ENCODE measurements at places on chromosomes 4 and X.

DNA sequence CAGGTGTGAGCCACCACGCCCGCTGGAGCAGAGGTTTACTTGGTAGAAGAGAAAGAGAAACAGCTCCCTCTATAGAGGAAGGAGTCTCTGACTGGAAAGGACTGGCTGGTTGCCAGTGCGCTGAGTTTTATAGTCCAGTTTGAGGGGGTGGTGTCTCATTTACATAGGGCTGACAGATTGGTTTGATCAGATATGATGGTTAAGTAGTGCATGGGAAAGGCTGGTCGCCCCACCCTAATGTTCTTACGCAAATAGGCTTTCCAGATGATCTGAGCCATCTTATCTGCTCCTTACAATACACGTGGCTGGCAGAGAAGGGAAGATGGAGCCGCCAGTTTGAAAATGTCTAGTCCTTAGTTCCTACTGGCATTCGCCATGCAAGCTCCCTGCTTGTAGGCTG, 439.5 kb downstream of the NAF1 start:
- DNase-seq = no peak

DNA sequence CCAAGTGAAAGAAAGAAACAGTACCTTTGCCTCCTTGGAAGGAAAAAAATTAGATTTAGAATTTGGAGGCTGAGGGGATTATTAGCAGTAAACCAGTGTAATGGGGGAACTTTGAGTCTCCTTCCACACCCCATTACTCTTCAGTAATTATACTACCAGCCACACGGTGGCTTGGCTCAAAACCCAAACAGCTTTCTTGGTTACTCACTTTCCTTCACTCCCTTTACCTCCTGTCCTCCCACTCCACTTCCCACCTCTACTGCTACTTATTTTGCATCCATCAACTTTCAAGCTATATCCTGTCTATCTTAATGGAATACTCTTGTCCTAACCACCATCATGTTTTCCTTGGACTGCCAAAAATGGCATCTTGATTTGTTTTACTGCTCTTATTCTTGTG, 310.6 kb upstream of the AADAT start:
- DNase-seq = no peak

DNA sequence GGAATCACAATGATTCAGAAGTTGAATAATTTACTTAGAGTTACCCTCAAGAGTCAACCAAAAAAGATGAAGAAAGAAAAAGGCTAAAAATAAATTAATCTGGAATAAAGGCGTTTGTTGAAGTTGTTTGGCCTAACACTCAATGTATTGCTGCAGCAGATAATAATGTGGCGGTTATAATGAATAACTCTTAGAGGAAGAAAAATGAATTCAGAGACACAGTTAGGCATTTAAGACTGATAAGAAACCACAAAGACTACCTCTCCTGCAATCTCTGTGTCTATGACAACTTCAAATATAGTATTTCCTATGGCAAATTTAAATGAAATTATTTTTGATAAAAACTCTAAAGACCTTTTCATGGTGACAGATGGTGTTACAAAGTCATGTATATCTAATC, 1369.1 kb upstream of the AGA start:
- DNase-seq = no peak

DNA sequence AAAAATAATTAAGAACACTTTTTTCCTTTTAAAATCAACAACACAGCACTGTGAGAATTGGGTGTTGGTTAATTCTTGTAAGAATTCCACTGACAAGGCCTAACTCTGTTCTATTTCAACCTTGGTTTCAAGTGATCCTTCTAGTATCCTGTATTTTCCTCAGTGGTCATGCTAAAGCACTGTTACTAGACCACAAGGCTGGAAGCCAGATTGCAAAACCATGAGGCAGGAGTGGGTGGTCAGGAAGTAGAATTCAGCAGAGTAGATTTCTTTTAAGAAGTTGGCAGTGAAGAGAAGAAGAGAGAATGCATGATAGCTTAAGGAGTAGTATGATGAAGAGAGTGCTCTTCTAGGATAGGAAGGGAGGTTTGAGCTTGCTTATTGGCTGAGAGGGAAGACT, 71.6 kb upstream of the LEF1 start:
- DNase-seq = no peak

- DNase-seq = no peak
Observed at GRCh38 chr4:79046016-79046592, 106.9 kb upstream of the PAQR3 start.

- DNase-seq = no peak
Observed at GRCh38 chr4:165199286-165199685, 8.1 kb upstream of the KLHL2 start.

- DNase-seq = no peak
Observed at GRCh38 chr4:48905363-48906015, 1.1 kb downstream of the OCIAD2 start.

GRCh38 chr4:85498068-85498733, 23.3 kb downstream of the ARHGAP24 start:
- no peak for DNase-seq

DNA sequence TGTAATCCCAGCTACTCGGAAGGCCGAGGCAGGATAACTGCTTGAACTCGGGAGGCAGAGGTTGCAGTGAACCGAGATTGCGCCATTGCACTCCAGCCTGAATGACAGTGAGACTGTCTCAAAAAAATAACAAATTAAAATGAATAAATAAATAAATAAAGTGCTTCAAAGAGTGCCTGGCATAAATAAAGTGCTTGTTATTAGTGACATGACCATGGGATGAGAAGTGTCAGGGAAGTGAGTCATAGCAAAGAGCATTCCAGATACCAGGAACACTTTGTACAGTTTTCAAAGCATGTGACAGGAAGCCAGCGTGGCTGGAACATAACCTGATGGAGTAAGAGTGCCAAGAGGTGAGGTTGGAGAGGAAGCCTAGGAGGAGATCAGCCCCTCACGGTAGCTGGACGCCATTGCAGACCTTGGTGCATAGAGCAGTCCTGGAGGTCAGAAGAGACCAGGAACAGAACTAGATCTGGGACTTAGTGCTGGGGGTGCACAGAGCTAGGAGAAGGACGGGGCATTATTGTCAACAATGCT, 6.0 kb upstream of the WDR13 start:
- DNase-seq = no peak

DNA sequence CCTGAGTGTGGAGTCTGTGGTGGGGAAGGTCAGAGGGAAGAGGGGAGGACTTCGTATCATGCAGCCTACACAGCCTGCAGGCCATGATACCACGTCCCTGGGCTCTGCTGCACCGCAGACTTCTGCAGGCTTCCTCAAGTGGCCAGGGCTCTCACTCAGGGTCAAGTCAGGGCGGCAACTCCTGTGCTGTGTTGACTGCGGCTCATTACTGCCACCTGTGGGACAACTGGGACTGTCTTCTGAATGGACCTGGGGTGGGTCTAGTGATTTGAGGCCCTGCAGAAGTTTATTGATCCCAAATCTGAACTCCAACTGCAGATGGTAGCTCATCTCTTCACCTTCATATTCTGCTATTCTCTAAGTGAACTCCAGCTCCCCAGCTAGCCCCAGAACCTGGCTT, 167.1 kb downstream of the NSUN7 start:
- peak; percentile 33 for DNase-seq

- no peak for DNase-seq
Observed at GRCh38 chr4:137597752-137598430, 65.6 kb upstream of the PCDH18 start.

GRCh38 chrX:148811236-148811635, 310.8 kb downstream of the AFF2 start:
- no peak for DNase-seq

GRCh38 chr4:70994387-70995099, 1.1 kb downstream of the DCK start:
- no peak for DNase-seq

- no peak for DNase-seq
Observed at GRCh38 chr4:13236485-13236884, 247.7 kb downstream of the RAB28 start.

DNA sequence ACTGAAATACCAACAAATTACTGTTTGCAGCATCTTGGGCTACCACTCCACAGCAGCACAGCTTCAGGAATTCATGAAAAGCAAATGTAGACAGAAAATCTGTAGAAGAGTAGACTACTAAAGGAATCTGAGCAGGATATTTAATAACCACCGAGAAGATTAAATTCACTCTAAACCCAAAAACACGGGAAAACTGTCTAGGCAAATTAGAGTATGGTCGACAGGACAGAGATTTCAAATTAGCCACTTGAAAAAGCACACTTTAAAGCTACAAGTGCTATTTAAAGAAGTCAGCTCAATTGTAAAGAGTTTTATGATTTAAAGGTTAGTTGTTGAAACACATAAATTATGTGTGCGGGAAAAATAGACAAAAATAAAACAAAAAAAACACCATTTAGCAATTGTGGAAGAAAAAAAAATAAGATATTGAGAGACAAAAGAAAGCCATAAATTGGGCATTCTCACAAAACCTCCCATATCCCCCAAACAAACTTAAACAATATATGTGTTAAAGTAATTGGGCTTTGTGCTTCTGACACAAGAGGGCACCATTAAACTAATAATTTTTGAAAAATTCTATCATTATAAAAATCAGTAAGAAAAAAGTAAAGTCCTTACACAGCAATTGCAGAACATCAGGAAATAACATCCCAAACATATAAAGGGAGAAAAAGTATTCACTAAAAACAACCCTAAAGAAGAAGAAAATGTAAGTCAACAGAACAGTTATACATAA, 880.8 kb downstream of the TECRL start:
- DNase-seq = no peak

DNA sequence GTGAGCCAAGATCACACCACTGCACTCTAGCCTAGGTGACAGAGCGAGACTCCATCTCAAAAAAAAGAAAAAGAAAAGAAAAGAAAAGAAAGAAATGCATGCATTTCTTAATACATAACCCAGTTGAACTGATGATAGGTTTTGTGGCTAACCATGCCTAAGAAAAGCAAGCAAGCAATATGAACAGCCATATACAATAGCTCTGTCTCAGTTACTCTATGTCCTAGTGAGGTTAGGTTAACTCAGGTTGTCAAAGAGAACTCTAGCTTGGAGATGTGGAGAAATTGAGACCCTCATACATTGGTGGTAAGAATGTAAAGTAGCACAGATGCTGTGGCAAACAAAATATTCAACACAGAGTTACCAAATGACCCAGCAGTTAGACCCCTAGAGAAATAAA, 167.0 kb upstream of the RASGEF1B start:
- DNase-seq = no peak

- DNase-seq = no peak
Observed at GRCh38 chr4:25424539-25425228, 47.6 kb downstream of the ANAPC4 start.

DNA sequence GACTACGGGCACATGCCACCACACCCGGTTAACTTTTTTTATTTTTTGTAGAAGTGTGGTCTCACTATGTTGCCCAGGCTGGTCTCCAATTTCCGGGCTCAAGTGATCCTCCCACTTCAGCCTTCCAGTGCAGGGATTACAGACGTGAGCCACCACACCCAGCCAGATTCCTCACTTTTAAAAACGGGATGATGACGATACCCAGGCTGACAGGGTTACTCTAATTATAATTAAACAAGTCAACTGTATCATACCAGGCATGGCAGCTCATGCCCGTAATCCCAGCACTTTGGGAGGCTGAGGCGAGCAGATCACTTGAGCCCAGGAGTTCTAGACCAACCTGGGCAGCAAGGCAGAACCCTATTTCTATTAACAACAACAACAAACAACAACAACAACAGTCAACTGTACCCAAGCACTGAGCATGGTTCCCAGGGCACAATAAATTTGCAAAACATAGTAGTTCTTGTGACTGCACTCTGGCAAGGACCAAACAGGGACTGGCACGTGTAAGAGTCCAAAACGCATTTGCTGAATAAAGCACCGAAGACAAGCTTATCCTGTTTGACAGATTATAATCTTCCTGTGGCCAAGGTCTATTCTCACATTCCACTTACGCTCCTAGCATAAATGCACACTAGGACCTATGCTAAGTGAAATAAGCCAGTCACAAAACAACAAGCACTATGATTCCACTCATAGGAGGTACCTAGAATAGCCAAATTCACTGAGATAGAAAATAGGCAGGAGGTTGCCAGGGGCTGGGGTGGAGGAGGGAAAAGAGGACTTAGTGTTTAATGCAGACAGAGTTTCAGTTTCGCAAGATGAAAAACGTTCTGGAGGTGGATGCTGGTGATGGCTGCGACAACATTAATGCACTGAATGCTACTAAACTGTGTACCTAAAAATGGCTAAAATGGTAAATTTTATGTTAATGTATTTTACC, 77.5 kb downstream of the IRF2 start:
- DNase-seq = peak; percentile 28

DNA sequence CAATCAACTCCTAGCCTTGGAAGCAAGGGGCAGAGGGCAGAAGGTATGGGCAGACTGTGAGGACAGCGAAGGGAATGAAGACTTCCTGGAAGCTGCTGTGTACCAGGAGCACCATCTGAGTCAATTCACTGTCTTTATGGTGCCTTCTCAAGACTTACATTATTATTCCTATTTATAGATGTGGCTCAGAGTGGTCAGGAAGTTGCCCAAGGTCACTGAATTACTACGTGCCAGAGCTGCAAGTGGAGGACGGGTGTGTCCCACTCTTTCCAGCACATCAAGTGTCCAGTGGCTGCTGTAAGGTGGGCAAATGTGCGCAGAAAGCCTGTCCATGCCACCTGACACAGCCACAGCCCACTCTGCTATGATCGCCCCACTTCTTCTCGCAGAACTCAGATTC, 32.0 kb downstream of the SMPX start:
- no peak for DNase-seq

DNA sequence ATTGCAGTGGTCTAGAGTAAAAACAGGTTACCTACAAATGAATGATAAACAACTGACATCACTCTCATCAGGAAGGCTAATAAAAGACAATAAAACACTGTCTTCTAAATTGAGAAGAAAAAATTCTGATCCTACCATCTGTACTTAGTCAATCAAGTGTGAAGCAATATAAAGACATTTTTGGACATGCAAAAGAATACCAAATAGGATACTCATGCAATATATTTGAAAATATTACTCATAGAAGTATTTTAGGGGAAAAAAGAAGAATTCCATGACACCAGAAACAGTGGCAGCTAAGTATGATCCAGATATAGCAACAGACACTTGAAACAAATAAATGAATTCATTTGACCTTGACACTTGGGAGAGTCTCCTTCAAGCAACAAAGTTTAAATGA, 63.8 kb upstream of the FAM120C start:
- no peak for DNase-seq

DNA sequence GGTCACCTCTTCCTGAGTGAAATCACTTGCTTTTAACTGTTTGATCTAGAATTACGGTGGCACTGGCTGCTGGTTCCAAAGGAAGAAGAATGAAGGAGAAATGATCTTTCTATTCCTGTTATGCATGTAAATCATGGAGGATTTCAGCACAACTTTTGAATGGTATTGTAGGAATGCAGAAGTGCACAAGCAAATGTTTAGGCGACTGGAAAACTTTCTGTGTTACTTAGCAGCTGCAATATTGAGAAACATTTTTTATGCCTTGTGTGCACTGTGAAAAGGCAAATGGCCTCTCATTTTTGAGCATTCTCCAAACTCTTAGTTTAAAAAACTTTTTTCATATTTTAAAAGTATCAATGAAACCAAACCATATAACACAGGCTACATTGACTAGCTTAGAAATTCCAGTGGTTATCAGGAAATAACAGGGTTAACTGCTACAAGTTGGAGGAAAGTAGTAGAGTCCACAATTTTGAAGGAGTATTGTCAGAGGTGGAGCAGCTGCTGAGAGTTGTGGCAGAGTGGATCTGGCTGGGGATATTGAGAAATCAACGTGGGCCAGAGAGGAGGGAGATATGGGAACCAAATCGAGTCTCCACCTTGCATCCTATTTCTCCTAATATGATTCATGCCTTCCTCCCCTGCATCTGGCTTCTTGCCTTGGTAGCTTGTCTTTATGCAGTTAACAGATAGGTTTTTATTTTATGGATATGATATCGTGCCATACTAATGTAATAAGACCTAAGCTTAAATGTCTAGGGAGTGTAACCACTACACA, 32.0 kb upstream of the FHL1 start:
- DNase-seq = no peak

- no peak for DNase-seq
Observed at GRCh38 chr4:96602661-96603060, 762.8 kb downstream of the PDHA2 start.

All from midbrain (tissue), 1 donor.